Liver (tissue), 10 donors: ENCODE measurements at places on chromosomes 5 and 9. TPM values are rescaled to one million over a fixed set of nuclear protein-coding genes. Genes with fewer than 3 reads are reported as not detected.

MEGF9 gene
- 15.5 TPM for polyA plus RNA-seq

ADAMTS2 gene
- 11.6 TPM for polyA plus RNA-seq

GPBP1 gene
- 19.5 TPM for polyA plus RNA-seq

ZNF618 gene
- polyA plus RNA-seq, result 2.2 TPM

AOPEP gene
- polyA plus RNA-seq, result 24.1 TPM

PCDHGA6 gene
- polyA plus RNA-seq, result 0.08 TPM

RAB3C gene
- 0.72 TPM for polyA plus RNA-seq

GARIN3 gene
- polyA plus RNA-seq, result not detected

C6 gene
- polyA plus RNA-seq, result 281 TPM

- DNase-seq, result no peak
Measured at GRCh38 chr5:96096724-96097123, 135.1 kb upstream of the ELL2 start.

DNA sequence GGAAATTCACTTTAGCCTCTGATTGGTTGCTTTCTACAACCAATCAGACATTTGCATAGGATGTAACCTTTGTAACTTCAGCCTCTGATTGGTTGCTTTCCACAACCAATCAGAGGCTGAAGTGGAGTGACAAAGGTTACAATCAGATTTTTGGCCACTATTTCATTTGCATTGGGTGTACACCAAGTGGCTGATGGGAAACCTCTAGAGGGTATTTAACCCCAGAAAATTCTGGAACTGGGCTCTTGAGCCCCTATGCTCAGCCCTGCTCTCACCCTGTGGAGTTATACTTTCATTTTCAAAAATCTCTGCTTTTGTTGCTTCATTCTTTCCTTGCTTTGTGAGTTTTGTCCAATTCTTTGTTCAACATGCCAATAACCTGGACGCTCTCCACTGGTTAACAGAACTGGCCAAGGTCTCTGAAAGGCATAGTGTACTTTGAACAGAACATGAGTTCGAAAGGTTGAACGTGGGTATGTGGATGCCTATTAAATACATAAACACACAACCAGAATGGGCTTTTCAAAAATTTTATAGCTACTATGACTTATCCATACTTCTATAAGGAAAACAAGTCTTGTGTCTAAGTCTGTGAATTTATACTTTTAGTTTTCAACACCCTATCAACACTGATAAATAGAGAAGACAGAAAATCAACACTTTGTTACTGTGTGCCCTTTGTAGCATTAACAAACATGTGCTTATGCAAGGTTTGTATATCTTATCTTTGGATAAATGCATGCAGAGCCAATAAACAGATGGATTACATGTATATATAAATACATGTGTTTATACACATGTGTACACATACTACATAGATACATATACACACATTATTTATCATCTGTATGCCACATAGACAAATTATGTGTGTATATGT, 568.1 kb downstream of the CTNND2 start:
- DNase-seq, result no peak

DNA sequence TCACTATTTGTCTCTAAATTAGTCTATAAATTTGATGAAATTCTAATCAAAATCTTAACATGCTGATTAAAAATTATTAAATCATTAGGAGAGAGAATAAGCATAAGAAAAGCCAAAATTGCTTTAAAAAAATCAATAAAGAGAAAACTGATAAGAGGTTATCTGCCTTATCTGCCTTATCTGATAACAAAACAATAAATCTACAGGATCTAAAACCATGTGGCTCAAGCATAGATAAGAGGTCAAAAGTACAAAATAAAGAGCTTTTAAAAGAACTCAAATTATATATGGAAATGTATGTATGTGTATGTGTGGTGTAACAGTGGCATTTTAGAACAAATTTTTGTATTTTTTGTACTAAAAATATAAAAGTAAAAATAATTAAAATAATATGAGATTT, 18.6 kb downstream of the TRIM14 start:
- no peak for DNase-seq

GRCh38 chr5:171483551-171484135, 64.2 kb downstream of the FGF18 start:
- no peak for DNase-seq

GRCh38 chr5:173243831-173244305, 8.9 kb upstream of the NKX2-5 start:
- no peak for DNase-seq

- DNase-seq, result no peak
Measured at GRCh38 chr5:76576450-76576849, 46.8 kb downstream of the F2RL2 start.

GRCh38 chr5:129003232-129003631, 37.9 kb downstream of the SLC27A6 start:
- DNase-seq, result no peak

DNA sequence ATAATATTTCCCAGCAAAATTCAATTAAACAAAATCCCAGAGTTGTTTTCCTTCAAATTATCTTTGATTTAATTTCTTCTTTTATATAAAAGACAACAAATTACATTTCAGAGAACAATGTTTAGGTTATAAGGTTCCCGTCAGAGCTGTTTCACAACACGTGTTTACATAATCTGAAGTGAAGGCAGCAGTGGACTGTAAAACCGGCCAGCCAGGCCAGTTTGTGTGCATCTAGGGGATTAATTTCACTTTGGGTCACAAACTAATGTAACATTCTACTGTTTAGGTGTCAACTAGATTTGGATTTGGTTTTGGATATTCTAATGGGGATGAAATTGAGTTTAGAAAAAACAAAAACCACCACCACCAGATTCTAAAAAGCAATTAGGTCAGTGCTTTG, 86.5 kb upstream of the PLPP1 start:
- DNase-seq, result no peak

- DNase-seq, result no peak
Measured at GRCh38 chr5:143721925-143722324, 90.0 kb upstream of the HMHB1 start.

- no peak for DNase-seq
Measured at GRCh38 chr9:134852906-134853654, 27.5 kb upstream of the FCN2 start.

DNA sequence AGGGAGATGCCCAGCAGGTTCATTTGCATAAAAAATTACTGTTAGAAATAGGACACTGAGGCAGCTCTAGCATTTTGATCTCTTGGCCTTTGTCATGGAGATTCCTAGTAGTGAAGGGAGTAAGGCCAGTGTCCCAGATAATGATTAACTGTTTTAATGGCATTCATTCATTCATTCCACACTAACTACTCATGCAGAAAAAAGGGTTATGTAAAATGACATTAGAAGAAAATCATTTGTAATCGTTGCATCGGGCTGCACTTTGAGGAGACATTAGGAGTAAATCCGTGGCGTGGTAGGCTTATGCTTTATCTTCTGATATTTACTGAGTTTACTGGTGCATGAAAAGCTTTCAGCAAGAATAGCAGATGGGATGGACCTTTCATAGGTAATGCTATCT, 82.6 kb upstream of the GRHPR start:
- DNase-seq, result no peak

GRCh38 chr5:60851626-60852025, 7.6 kb upstream of the ELOVL7 start:
- DNase-seq, result no peak

DNA sequence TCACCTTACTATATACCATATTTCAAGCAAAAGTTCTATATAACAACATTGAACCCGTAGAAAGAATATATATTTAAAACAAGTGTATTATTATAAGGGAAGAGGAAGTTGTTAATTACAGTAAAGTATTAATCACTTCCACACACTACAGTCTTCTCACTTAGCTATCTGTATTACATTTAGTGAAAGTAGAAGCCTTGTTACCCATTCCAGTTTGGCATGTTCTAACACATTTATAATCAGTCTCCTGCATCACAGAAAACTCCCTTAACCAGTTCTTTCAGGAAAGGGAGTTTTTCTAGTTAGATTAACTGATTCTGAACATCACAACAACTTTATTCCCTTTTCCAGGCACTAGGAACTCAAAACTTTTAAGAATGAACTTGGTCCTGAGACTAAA, 6.9 kb downstream of the RAB14 start:
- DNase-seq, result no peak

DNA sequence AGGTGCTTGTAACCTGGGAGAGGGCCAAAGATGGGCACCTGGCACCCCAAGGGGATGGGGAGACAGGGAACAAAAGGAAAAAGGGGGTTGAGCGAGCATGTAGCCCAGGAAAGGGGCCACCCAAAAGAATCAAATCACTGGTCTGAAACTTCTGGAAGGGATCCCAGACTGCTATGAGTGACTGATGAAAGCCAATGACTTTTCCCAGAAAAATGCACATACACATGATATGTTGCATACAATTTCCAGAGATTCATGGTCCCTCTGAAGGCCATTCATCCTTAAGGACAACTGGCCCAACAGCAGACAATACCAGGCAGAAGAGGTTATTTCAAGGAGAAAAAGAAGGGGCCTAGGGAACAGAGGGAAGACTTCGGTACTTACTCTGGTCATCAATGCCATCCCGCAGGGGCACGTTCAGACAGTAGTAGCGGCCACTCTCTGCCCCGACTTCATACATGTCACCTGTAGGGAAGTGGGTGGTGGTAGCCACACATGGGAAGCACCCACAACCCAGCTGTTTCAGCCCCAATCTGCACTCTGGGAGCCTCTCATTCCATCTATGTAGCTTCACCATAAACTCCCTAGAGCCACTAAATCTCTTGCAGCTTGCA, 8.4 kb downstream of the HDAC3 start:
- DNase-seq, result no peak

DNA sequence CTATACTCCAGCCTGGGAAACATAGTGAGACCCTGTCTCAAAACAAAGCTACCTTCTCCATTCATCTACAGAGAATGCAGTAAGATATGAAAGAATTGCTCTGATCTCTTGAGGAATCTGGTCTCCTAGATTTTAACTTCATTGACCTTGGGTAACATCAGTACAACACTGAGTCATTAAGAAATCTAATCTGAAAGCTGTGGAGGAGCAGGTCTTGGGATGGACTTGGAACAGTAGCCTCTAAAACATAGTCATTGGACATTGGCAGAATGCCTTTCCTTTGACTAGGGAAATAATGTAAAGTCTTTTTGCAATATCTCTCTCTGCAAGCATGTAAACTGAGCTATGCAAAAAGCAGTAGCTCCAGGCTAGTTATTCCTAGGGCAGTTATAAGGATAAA, 58.1 kb downstream of the KCNN2 start:
- no peak for DNase-seq

DNA sequence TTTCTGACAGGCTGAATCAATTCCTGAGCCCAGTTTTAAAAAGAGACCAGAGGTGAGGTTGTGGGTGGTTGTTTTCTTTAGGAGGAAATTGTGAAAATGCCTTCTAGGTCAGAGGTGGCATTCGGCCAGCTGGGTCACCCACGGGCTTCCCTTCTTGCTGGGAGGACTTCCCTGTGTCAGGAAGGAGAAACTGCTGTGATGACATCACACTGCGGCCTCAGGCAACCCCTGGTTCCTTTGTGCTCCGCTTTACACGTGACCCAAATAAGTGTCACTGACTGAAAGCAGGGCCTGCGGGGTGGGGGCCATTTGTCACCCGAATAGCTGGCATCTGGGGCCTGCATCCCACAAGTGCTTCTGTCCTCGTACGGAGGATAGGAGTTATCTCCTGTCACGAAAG, 39.7 kb downstream of the FABP6 start:
- peak; percentile 55 for DNase-seq

GRCh38 chr5:90740244-90740799, 181.7 kb downstream of the ADGRV1 start:
- DNase-seq, result no peak

DNA sequence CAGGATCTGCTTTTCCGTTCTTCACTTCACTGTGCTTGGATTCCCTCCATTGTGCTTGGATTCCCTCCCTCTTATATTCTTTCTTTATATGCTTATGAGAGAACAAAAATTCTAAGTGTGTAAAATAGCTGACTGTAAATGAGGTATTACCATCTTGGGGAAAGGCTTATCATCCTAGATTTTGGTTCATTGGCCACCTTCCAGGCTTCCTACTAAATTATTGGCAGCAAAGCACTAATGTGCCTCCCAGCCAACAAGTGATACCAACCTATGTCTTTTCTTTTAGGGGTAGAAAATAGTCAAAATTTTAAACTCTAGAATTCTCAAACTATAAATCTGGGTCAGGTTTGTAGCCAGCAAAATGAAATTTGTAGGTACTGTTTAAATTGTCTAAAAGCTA, 52.7 kb downstream of the NDUFAF2 start:
- DNase-seq, result no peak

DNA sequence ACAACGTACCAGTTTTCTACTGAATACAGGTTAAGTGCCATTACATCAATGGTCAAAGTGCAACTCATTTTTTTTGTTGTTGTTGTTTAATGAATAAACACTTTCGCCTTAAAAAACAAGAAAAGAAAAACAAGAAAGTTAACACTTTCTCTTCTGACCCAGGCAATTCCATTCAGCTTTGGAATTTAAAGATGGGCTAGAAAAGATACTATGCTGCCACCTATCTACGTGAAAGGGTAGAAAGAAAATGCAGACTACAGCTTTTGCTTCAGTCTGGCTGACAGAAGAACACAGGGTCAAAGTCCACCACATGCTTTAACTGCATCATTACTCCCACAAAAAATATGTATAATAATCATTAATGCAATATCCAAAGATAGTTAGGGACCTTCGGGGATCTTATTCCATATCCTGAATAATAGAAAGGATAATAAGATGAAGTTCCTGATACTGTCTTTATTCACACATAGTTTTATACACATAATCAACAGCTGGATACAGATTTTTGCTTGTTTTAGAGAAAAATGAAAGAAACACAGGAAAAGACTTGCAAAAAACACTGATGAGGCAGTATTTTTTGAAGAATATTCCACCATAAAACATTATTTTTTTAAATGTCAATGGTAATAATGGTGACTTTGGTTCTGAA, 40.4 kb downstream of the ZDHHC21 start:
- no peak for DNase-seq

DNA sequence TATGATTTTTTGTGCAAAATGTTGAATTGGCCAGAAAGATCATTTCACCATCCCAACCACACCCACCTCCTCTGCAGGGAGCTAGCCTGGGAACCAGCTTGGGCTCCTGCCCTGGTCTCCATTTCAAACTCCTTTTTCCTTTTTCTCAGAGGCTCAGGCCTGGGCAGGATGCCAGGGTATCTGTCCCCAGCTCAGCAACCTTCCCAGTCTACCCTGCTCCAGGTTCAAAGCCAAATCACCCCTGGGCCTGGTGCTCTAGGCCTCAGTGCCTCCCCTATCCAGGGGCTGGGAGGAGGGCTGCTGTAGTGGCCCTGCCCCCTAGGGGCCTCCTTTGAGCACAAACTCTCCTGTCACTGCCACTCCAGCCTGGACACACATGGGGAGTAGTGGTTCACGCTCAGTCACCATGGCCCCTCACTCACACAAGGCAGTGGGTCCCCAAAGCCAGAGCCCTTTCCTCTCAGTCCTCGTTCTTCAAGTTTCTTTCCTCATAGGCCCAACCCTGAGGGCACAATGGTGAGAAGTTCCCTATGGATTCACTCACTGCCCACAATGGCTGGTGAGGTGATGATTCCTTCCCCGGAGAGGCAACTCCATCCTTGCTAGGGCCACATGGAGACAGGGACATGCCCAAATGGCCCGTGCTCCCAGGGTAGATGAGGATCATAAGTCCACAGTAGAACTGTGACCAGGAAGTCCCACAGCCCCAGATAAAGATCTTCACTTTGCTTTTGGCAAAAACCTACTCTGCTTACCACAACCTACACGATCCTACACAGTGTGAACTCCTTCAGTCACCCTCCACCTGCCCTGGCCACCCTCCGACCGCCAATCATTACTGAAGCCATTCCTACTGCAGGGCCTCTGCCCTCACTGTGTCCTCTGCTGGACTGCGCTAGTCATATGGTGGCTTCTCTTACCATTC, 1.6 kb upstream of the ST6GALNAC4 start:
- DNase-seq, result no peak

GRCh38 chr9:105158898-105159297, 85.6 kb upstream of the SLC44A1 start:
- DNase-seq, result no peak
